ENCODE measurements at places on chromosomes 1 and 21.

DNA sequence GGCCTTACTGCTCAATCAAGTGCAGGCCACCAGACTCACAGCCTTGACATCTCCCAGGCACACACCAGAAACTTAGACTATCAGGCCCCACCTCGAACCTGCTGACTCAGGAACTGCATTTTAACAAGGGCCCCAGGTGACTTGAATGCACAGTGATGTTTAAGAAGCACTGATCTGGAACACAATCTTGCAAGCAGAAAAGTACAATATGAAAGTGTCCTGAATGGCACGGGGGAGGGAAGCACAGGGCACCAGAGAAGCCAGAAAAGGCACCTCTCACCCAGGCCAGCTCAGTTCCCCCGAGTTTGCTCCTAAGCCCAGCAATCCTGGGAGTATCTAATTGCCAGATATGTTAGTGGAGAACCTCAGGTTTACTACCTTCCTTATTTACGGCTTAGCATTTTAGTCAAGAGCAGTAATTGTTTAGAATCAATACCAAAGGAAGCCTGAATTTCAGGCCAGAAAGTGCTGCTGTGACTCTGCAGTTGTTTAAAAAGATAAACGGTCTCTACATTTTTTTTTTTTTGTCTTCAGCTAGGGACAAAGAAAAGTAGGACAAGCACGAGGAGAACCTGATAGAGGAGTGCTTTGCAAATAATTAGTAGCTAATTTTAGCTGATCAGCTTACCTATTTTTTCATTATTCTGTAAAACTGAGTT, 50.9 kb upstream of the CDC42BPA start:
- DNase-seq, result no peak

DNA sequence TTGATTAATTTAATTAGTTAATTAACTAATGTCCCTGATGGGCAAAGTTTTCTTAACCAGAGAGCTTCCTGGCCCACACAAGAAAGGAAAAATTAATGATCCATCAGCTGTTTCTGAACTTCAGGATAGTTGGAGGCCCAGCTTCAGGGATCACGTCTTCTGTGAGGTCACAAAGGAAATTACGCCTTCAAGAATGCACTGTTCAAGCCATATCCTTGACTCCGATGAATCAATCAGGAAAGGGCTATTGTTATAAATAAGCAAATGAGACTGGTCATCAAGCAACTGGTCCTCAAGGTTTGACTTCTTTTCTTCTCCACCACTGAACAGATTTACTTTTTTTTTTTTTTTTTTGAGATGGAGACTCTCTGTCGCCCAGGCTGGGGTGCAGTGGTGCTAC, 40.6 kb downstream of the TCP10L start:
- no peak for DNase-seq

- no peak for DNase-seq
These were observed 107.1 kb upstream of the BMP8A start for GRCh38 chr1:39384305-39384704.

DNA sequence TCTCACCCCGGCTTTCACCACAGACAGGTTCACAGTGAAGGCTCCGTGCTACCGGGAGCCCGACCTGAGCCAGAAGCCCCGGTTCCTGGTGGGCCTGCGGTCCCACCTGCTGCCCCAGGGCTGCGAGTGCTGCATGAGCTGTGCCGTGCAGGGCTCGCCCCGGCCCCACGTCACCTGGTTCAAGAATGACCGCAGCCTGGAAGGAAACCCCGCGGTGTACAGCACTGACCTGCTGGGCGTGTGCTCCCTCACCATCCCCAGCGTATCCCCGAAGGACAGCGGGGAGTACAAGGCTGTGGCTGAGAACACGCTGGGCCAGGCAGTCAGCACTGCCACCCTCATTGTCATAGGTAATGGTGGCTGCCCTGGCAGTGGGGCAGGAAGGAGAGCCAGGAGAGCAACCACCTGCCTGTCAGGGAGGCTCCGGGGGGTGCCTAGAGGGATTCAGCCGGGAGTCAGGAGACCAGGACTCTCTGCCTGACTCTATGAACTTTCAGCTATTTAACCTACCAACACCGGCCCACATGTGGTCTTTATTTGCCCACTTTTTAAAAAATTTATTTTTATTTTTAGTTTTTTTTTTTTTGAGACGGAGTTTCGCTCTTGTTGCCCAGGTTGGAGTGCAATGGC, 36.4 kb downstream of the IGFN1 start:
- DNase-seq, result no peak

DNA sequence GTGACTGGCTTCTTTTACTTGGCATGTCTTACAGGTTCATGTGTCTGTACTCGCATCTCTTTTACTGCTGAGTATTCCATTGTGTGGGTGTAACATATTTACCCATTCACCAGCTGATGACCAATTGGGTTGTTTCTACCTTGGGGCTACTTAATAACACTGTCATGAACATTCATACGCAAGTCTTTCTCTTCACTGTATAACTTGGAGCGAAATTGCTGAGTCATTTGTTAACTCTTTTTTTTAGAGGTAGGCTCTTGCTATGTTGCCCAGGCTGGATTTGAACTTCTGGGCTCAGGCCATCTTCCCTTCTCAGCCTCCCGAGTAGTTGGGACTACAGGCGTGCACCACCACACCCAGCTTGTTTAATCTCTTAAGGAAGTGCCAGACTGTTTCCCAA, 6.5 kb downstream of the PYCR2 start:
- no peak for DNase-seq

DNA sequence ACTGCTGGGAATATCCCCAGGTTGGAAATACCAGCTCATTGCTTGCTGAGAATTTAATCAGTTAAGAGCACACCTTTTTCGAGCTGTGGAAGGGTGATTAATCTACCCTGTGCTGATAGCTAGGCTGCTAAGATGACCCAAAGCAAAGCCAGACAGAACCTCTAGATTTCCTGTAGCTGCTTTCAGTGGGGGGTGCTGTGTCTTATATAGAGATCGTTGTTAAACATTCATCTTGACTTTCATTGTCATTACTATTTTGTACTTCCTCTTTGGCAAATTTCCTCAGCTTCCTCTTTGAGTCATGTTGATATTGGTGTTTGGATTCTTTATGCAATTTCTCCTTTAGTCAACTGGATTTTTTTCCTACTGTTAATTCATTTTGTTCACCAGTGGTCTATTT, 155.3 kb downstream of the DISC1 start:
- DNase-seq, result no peak

GRCh38 chr1:180232521-180233043, 2.5 kb downstream of the LHX4 start:
- DNase-seq, result no peak
